ENCODE measurements at places on chromosomes 13 and 19.

GRCh38 chr13:35718084-35718483 is 241.6 kb upstream of the MAB21L1 start:
- DNase-seq: no peak

DNA sequence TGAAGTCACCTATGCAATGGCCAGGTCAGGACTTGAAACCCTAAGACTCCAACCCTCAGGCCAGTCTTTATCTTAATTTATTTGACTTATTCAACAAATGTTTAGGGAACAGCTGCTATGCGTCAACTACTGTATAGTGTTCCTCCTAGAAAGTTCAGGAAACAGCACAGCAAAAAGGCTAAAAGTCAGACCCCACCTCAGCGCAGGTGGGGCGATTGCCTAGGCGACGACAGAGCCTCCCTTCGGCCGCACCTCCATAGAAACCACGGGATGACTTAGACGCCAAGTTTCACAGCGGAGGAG is 502 bp downstream of the VRK3 start:
- no peak for DNase-seq

DNA sequence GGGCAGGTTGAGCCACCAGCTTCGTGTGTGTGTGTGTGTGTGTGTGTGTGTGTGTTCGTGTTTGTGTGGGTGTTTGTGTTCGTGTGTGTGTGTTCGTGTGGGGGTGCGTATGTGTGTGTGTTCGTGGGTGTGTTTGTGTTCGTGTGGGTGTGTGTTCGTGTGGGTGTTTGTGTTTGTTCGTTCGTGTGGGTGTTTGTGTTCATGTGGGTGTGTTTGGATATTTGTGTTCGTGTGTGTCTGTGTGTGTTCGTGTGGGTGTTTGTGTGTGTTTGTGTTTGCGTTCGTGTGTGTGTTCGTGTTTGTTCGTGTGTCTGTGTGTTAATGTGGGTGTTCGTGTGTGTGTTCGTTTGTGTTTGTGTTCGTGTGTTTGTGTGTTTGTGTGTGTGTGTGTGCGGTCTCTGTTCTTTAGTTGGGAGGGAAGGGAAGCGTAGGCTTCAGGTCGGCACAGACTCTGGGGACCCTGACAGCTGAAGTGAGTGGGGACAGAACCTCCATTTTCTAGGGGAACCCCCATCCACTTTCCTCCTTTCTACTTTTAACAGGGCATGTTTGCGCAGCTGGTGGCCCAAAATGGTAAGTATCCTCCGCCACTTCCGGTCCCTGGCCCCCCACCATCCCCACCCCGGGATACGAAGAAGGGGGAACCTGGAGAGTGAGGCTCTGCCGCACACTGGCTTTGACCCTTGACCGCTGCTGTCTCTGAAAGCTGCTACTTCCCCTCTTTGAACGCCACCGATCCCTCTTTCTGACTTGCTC is 1.6 kb downstream of the TNFSF9 start:
- no peak for DNase-seq

GRCh38 chr13:61030445-61030844 is 385.2 kb downstream of the PCDH20 start:
- DNase-seq: no peak

GRCh38 chr13:76570510-76570971 is 315.7 kb downstream of the KCTD12 start:
- DNase-seq: no peak

DNA sequence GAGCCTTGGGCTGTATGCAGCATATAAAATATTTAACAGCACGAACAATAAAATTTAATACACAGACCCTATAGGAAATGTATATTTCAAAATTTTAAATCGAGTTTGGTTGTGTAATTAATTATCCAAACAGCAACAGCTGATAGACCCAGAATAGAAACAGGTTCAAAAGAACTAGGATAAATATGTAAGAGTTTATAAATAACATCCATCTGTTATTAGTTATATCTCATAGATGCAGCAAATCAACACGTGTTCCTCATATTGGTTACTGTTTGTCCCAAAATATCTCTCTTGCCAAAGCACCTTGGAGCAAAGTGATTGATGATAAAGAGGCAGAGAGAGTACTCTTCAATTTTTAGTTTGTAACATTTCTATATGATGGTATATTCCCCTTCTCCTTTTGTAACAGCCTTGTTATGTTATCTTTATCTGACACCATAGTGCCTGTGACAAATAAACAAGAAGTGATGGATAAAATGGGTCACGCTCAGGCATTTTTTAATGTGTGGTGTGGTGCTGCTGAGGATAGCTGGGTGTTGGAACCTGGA is 260.6 kb upstream of the NBEA start:
- no peak for DNase-seq

- no peak for DNase-seq
Observed at GRCh38 chr19:14416817-14417231, 2.3 kb downstream of the DDX39A start.

DNA sequence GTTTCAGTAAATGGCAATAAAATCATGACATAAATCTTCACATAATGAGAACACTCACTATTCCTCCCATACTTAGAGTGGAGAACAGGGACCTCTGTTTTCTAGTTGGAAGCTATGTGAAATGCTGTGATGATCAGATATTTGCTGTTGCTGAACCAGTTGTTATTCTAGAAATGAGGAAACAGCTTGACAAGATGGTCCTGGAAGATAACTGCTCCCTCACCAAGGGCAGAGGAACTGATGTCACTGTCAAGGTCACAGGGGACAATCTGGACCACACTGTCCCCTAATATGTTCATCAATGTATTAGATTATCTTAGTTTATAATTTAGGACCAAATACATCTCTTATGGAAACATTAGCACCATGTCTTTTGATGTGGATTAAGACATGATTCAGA is 1173.3 kb downstream of the PCDH17 start:
- DNase-seq: no peak

DNA sequence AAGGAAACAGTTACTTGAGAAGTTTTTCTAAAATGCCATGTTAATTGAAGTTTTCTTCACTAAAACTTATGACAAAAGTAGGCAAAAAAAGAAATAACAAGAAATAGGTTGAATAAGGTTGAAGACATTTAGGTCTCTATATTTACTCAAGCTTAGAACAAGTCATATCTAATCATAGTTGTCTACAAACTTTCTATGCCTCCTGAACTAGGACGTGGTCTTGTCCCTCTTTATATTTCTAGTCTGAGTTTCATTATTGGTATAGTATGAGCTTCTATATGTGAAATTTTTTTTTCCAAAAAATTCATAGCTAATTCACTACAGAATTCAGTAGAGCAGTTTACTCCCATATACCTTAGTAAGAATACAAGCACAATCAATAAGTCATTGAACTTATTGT is 836.4 kb downstream of the SLITRK6 start:
- DNase-seq: no peak

GRCh38 chr13:35787937-35788336 is 311.4 kb upstream of the MAB21L1 start:
- DNase-seq: no peak

DNA sequence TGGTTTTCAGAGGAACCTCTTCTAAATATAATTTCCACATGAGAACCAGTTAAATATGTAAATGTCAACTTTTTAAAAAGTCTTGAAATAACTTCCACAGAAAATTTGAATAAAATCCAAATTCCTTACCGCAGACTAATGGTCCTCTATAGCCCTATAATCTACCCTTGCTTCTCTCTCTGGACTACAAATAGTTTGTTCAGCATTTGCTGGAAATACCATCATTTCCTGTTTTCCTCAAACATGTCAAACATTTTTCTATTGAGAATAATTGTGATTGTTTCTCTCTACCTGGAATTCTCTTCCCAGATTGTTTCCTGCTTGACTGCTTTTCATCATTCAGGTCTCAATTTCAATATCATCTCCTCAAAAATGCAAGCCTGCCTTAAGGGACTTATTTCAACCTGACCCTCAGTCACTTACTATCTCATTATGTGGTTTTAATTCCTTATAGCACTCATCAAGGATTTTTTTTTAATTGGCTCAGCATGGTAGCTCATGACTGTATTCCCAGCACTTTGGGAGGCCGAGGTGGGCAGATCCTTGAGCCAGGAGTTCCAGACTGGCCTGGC is 898.9 kb upstream of the MIR17HG start:
- no peak for DNase-seq

GRCh38 chr19:1409204-1410005 is 2.0 kb downstream of the DAZAP1 start:
- no peak for DNase-seq

GRCh38 chr13:73096173-73096572 is 37.4 kb downstream of the KLF5 start:
- no peak for DNase-seq

DNA sequence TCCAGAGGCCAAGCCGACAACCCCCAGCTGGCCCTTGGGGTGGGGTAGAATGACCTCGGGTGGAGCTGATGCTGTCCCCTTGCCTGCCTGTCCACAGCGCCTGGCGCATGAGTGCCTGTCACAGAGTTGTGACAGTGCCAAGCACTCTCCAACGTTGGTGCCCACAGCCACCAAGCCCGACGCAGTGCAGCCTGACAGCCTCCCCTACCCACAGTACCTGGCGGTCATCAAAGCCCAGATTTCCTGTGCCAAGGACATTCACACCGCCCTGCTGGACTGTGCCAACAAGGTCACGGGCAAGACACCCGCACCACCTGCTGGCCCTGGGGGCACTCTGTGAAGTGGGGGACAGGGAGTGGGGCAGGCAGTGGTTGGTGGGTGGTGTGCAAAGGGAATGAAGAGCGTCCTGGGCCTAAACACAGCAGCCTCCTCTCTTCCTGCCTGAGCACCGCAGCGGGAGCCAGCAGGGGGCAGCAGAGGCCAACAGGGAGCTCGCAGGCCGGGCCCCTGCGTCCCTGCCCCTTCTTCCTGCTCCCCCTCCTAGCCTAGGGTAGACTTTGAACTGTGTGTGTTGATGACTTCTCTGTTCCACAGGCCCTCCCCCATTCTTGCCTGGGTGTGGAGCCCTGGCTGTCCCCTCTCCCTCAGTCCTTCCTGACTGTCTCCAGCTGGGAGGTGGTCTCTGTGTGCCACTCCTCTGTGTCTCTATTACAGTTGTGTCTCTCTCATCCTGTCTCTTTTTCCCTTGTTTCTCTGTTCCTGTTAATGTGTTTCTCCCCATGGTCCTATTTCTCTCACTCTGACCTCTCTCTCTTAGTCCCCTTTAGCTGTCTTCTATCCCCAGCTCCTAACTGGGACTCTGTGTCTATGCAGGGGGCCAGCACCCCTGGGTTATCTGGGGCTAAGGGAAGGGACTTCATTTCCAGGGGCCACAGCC is 6.5 kb downstream of the MED29 start:
- DNase-seq: peak; percentile 16

DNA sequence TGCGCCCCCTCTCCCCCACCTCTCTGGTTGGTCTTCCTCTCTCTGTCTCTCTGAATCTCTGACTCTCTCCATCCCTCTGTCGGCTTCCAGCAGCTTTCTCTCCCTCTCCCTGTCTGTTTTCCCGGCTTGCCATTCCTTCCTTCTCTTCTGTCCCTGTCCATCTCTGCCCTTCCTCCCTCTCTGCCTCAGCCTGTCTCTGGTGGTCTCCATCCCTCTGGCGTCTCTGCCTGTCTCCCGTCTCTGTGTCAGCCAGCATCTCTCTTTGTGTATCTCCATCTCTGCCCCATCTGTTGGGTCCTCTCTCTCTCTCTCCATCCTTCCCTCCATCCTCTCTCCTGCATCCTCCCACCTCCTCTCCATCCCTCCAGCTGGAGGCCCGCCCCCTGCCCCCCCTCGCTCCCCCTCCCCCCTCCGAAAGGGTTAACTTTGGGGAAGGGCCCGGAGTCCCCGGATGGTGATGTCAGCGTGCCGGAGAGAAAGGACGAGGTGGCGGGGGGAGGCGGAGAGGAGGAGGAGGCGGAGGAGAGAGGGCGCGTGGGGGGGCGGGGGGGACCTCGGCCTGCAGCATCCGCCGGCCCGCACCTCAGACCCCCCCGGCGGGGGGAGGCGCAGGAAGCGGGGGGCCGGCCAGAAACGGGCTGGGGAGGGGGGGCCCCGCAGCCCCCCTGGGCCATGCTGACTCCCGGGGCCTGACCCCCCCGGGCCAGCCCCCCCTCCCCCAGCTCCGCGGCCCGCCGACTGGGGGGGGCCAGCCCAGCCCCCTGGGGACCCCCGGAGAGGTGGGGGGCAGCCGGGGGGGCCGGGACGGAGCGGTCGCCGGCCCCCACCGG is at the start of gene BRSK1:
Gene BRSK1, plus strand, starts transcription at position 450 of the 830 bp plus-strand sequence. CDS start 446 bp downstream, outside the sequence.
- DNase-seq: peak; percentile 67

GRCh38 chr19:17235971-17236777 is 9.5 kb downstream of the NR2F6 start:
- peak; percentile 5 for DNase-seq

GRCh38 chr19:30144802-30145201 is 202.8 kb downstream of the URI1 start:
- DNase-seq: no peak

DNA sequence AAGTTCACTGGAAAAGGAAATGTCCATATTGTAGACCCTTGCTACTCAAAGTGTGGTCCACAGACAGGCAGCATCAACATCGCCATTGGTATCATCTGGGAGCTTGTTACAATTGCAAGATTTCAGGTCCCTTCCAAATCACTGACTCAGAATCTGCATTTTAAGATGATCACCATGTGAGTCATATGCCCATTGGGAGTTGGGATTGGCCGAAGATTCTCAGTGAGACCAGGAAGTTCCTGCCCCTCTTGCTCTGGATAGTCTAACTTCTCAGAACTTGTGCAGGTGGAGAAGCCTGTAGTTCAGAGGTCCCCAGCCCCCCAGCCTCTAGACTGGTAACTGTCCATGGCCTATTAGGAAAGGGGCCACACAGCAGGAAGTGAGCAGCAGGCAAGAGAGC is 48.9 kb upstream of the URAD start:
- DNase-seq: no peak

DNA sequence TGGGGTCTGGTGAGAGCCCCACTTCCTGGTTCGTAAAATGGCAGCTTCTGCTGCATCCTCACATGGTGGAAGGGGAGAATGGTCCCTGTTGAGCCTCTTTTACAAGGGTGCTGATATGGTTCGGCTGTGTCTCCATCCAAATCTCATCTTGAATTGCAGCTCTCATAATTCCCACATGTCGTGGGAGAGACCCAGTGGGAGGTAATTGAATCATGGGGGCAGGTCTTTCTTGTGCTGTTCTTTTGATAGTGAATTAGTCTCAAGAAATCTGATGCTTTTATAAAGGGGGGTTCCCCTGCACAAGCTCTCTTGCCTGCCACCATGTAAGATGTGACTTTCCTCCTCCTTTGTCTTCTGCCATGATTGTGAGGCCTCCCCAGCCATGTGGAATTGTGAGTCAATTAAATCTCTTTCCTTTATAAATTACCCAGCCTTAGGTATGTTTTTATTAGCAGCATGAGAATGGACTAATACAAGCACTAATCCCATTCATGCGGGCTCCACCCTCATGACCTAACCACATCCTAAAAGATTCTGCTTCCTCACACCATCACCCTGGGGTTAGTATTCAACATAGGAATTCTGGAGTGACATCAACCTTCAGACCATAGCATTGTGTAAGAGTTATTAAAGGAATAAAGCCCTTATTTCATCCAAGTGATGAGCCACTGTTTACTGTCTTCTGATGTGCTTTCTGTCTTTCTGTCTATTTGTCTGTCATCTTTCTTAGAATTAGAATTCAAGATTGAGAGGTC is 159.0 kb upstream of the IRS2 start:
- no peak for DNase-seq

DNA sequence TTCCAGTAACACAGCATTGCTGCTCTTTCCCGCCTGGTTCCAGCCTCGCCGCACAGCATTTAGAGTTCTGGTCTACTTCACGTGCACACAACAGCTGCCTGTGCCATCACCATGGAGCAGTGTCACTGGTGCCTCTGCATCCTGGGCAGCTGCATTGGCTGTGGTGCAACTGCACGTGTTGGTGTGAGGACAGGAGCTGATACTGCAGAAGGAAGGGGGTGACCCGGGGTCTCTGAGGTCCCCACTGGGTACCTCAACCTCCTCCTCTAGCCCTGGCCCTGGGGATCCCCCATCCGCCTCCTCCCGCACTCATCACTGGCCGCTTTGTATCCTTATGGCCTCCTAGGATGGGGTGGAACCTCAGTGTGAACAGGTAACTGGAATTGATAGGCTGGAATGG is 112.5 kb downstream of the SOX1 start:
- no peak for DNase-seq
